ENCODE measurements at places on chromosomes 4 and X.

DNA sequence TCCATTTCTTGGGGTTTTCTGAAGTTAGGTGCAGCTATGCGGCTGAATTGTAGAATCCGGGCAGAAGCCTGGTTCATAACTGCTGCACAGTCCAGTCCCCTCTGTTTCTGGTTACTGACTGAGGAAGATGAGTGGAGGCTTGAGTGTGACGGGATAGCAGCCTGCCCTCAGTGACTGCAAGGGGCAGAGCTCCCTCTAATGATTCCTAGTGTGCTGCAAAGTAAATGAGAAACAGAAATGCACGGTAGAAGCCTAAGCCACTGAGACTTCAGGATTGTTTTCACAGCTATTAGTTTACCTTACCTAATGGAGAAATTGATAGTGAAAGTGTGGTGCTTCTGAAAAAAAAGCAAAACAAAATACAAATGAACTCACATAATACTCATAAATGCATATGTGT is 189.2 kb downstream of the GPM6A start:
- no peak for DNase-seq

DNA sequence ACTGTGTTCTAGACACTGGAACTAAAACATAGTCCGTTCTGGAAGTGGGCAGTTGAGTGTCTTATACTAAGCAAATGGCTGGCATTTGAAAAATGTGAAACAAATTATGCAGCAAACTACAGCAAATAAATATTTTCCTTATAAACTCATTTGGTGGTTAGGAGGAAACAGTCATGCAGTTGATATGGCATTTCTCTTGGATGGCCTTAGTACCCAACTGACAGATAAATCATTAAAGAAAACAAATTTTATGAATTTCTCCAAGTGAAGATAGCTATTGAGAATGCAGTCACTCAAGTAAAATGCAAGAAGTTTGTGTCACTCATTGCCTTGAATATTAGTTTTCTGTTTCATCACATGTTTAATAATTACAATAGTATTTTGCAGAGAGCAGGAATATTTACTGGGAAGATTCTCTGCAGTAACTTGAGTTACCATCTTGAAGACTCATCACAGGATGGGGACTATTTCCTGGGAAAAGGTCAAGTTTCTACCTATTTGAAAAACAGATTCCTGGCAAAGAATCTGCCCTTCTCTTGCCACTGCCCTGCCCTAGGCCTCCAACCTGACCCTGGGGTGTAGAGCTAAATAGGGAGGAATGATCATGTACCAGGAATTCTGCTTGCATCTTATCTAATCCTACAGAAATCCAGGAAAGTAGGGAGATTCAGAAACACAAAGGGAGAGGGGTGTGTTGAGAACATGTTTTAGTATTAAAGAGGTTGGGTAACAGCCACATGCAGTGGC is 105.9 kb downstream of the SH3RF1 start:
- no peak for DNase-seq

DNA sequence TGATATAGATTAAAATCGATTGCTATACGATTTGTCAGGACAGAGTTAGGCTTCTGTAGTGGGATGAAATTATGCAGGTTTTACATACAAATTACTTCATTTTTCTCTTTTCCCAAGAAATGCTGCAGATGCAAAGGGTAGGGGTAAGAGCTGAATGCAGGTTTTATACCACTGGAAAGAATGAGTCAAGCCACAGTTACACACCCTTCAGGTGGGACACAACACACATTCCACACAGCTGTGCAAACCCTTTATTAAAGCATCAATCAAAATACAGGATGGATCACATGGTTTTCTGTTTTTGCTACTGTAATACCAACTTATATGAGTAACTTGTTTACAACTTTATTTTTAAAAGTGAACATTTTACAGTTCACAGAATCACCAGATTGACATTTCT is 39.8 kb downstream of the MFAP3L start:
- no peak for DNase-seq

- DNase-seq = no peak
Observed at GRCh38 chrX:97431281-97431680, 547.6 kb downstream of the RPA4 start.

DNA sequence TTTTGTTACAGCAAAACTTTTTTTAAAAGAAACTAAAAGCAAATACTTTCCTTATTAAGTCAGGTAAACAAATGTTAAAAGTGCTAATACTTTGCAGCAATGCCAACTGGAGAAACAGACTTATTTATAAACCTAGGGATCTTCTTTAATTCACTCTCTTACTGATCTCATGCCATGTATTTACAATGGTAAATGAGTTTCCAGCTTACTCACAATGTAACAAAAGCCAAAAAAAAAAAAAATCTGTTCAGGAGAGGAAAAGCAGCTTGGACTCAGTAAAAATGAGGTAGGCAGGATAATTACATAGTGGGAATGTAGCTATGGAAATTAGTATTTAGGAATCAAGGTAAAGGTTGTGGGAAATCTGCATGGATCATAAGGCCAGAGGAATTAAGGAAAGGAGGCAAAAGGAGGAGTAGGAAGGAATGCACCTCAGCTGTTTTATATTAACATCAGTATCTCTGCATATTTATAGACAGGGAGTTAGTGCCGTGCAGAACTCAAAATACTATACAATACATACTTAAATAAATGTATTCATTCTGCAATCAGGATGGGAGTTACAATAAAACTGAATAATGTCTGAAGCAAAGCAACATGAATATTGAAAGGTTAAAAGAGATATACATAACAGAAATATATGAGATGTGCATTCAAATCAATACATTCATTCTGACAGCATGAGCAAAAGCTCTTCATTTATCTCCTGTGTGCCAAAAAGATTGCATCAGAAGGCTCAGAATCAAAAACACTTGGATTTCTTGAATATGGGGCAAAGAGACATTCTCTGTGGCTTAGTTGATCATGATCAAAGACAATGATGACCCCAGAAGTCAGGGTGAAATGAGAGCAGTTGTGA is 57.9 kb upstream of the ETNPPL start:
- no peak for DNase-seq

- no peak for DNase-seq
Observed at GRCh38 chrX:45806410-45807121, 605.9 kb upstream of the DIPK2B start.

- no peak for DNase-seq
Observed at GRCh38 chr4:38381788-38382187, 282.2 kb upstream of the KLF3 start.

DNA sequence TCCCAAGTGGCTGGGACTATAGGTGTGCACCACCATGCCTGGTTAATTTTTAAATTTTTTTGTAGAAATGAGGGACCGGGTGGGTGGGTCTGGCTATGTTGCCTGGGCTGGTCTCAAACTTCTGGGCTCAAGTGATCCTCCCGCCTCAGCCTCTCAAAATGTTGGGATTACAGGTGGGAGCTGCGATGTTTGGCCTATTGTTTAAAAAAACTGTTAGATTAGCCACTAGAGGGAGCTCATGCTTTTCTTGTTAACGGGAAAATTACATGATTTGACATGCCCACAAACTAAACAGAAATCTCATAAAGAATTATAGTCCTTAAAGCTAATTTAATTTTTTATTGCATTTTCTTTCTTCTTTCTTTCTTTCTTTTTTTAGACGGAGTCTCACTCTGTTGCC is 5.0 kb upstream of the SDAD1 start:
- no peak for DNase-seq

DNA sequence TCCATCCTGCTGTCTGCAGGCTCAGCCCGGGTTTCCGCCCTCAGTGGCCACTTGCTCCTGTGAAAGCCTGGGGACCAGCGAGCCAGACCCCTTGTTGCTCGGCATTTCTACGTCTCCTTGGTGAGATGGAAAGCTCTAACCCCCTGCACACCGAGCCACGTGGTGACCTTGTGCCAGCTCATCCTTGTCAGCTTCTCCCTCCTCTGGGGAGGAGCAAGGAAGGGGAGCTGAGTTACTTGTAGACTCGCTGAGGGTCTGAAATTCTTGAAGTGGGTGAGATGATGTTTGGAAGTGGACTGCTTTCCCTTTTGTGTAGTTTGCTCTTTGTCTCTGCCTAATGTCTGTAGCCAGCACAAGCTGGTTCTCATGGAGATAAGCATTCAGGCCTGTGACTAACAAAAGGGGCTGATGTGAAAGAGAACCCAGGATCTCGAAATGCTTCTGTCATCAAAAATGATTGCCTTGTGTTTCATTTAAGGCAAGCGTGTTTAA is 29.3 kb downstream of the RGS12 start:
- DNase-seq = no peak

DNA sequence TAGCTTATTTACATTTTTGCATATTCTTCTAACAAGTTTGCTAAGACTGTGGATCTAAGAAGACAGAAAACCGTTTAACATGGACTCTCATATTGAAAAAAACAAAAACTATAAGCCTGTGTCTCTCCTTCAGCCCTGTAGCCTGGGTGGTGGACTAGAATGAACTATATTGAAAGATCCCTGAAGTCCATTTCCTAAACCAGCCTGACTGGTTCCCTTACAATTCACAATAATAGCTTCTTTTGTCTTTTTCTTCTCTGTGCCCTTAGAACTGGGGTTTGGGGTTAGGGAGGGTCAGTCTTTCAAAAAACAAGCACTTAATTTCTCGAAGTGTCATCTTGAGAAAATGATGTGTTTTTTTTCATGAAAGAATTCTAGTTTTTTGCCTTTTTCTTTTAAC is 59.0 kb downstream of the GSTCD start:
- no peak for DNase-seq

- DNase-seq = no peak
Observed at GRCh38 chr4:56622176-56622575, 58.9 kb downstream of the HOPX start.

DNA sequence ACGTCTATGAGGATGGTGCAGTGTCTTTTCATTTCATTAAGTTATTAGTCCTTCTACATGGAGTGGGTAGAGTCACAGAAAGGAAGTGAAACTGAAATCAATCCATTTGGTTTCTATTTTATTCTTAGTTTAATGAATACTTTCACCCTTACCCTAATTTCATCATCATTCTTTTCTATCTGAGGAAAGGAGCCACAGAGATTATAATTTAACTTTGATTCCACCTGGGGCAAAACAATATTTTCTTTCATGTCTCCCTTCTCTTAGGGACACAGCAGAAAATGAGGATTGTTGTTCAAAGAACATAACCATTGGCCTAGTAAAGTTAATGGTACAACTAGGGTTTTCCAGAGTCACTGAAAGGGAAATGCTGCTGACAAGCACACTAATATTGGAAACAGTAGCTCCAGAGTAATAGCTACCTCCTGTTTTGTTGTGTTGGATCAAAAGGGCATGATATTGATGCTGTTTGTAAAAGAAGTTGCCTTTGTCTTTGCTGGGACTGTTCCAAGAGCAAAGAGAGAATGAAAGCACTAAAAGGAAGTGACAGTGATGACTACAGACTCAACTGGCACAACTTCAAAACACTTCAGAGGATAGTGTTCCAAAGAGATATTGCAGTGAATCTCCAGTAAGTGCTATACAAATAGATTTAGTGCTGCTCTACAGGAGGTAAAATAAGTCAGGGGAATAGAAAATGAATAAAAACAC is 247.1 kb upstream of the PITX2 start:
- DNase-seq = no peak

DNA sequence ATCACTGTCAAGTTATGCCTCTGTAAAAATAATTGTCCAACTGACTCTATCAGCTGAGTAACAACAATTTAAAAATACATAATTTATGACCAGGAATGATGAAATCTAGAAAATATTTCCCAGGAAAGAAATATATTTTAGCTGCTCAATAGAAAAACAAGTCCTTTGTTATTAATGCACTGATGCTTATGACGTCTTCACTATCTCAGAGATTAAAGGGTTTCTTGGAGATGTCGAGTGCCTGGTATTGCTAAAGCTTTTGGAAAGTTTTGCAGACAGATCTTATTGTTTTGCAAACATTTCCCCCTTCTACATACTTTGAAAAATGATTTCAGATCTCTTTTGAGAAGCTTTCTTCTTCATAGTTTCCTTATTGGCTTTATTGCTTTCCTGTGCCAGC is 154.6 kb upstream of the RPS6KA3 start:
- DNase-seq = no peak

- DNase-seq = no peak
Observed at GRCh38 chr4:1631136-1631535, 53.0 kb downstream of the FAM53A start.

GRCh38 chr4:133147921-133148689 is 989 bp upstream of the PCDH10 start:
- no peak for DNase-seq

- no peak for DNase-seq
Observed at GRCh38 chrX:13164611-13165010, 120.2 kb upstream of the FAM9C start.

GRCh38 chrX:52420824-52421443 is 52.1 kb downstream of the XAGE2 start:
- DNase-seq = no peak

DNA sequence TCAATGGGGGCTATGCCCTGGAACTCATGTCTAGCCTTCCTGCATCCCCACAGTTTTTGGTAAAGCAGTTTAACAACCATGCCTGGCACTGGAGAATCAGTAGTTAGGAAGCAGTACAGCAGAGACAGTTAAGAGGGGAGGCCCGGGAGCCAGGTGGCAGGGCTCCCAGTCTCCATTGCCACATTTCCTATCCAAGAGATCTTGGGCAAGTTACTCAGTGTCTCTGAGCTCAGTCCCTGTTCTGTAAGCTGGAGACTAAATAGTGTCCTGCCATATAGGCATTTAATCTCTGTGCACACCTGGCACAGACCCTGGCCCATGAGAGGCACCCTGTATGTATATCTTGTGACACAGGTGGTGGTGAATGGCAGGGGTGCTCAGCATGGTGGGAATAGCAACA is 156.1 kb upstream of the EOLA2 start:
- DNase-seq = no peak

GRCh38 chr4:26741491-26741871 is 119.2 kb upstream of the STIM2 start:
- DNase-seq = no peak

GRCh38 chr4:52659001-52659721 is at the start of gene USP46:
Gene USP46, minus strand, starts transcription at chr4:52659301. Its CDS starts 151 bp downstream, at chr4:52659150.
- peak; percentile 24 for DNase-seq

DNA sequence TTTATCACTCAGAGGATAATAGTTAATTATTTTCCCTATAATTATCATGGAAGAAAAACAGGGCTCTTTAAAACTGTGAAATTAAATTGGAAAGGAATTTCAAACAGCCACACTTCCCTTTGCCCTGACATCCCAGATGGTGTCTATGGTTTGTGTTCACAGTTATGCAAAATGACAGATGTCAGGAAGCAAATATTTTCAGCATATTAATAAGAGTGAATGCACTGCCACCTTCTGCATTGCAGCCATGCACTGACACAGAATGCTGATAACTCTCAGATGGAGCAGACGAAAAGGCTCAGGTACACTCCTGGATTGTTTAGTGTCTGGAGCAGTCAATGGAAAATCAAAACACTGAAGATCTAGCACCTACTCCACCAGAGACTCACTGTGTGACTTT is 57.6 kb downstream of the RWDD4 start:
- DNase-seq = no peak

- no peak for DNase-seq
Observed at GRCh38 chr4:184699941-184700340, 34.0 kb downstream of the CENPU start.

DNA sequence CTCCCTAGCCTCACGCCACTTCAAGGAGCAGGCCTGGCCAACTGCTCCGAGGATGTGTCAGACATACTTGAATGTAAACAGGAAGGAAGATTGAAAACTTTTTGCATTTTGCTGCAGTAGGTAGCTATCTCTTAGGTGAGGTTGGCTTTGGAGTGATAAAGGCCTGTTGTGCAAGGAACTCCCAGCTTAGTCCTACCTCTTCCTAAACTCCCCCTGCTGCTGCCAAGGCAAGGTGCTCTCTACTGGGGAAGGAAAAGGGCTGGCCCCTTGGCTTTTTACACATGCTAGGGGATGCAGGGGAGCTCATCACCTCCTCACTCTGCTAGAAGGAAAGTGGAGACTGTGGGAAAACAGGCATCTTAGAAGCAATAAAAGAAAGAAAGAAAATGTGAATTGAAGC is 10.7 kb upstream of the BRS3 start:
- no peak for DNase-seq

GRCh38 chr4:102606261-102606660 is 105.1 kb downstream of the NFKB1 start:
- DNase-seq = no peak
